ENCODE measurements at places on chromosomes 6 and 20.

- no peak for DNase-seq
Measured at GRCh38 chr6:47066418-47066817, 24.3 kb upstream of the ADGRF1 start.

GRCh38 chr6:157273756-157274470 is 49.4 kb downstream of the TMEM242 start:
- peak; percentile 55 for DNase-seq

DNA sequence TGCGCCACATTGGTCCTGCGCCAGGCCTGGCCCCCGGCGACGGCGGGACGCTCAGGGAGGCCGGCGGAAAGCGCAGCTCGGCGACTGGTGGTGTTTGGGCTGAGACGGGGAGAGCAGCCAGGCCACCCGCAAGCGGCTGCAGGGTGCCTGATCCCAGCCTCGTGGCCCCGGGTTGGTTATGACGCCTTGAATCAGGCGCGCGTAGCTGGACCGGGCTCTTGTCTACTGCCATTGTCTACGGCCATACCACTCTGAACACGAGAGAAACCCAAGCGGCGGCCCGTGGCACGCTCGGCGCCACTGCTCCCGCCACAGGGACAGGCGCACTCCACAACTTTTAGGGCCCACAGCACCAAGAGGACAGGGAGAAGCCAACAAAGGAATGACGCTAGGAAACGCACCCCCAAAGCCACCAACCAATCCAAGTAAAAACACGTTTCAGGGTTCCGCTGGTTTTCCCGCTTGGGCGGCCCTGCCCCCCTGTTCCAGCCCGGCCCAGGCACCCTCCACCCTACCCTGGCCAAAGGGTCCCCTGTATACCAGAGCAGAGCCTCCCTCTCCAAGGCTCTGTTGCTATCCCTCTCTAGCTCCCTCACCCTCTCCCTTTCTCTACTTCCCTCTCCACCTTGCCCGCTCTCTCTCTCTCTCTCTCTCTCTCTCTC is 1849.3 kb upstream of the DEFB115 start:
- DNase-seq, result no peak

- no peak for DNase-seq
Measured at GRCh38 chr6:56096541-56096940, 150.8 kb downstream of the COL21A1 start.

DNA sequence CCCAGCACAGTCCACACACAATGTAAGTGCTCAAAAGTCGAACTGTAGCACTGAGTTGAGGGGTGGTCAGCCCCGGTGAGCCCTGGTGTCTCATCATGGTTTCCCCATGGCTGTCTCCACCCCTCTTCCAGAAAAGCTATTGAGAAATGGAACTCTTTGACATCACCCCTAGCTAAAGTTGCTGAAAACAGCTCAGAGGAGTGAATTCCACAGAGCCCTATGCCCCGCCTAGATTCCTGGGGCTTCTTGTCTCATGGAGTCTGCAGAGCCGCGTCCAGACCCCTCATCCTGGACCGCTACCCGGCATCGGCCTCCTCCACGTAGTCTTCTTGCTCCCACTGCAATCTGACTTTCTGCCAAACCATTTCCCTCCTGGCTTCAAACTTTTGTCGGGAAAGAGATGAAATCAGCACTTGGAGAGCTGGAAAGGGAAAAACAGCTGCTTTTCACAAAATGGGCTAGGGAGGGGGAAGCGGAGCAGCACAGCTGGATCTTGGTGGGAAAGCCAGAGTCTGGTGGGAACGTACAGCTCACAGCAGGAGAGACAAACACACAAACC is 132.2 kb downstream of the SNX5 start:
- no peak for DNase-seq

GRCh38 chr6:99522531-99522930 is 7.3 kb upstream of the USP45 start:
- no peak for DNase-seq

DNA sequence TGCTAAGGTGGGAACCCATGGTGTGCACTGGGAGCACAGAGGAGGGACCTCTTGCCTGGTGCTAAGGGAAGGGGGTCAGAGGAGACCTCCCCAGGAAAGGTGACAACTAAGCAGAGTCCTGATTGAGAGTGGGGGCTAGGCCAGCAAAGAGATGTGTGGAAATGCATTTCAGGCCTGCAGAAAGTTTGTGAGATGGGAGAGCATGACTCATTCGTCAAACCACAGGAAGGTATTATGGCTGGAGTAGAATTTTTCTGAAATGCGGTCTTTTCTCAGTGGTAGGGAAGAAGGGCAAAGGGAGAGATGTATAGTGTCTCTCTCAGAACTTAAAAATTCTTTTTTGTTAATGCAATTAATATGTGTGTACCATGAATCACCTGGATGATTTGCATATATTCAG is 23.6 kb upstream of the EDN1 start:
- DNase-seq, result no peak

GRCh38 chr6:41247882-41248705 is 19.9 kb downstream of the TREML4 start:
- DNase-seq, result no peak

DNA sequence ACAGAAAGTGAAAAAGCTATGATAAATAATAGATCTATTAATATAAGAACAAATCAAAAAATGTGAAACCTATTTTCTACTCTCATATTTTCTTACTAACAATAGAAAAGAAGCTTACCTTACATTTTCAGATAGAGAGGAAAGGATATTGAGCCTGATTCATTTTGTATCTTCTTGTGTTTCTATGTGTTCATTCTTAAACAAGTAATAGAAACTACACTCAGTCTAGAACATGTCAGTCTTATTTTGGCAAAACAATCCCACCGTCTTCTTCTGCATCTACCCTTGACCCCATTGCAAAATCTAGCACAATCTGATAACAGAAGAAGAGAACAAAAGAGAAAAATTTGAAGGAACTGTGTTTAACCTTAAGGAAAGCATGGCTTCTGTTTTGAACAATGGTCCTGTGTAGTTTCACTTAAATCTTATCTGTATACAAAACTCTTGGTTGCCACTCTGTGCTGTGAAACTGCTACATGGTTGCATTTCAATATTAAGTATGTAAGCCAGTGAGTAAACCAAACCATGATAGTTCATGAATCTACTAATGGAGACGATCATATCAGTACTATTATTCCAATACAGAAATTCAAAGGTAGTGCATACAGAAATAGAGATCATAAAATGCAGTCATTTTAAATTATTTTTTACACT is 69.5 kb upstream of the LGSN start:
- DNase-seq, result no peak

DNA sequence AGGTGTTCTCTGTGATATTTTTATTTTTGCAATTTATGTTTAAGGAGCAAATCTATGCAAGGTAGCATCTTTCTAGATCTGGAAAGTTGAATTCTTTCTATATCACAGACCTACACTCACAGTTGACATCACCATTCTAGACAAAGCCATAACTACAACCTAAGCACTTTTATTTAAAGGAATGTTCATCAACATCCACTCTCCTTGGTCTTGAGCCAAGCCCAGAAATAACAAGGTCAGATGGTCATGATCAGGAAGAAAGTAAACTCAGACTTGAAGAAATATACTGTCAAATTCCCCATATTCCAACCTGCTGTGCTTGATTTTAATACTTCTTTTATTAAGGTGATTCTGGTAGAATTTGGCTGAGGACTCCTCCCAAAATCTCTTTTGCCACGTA is 32.2 kb downstream of the MMUT start:
- DNase-seq, result no peak

DNA sequence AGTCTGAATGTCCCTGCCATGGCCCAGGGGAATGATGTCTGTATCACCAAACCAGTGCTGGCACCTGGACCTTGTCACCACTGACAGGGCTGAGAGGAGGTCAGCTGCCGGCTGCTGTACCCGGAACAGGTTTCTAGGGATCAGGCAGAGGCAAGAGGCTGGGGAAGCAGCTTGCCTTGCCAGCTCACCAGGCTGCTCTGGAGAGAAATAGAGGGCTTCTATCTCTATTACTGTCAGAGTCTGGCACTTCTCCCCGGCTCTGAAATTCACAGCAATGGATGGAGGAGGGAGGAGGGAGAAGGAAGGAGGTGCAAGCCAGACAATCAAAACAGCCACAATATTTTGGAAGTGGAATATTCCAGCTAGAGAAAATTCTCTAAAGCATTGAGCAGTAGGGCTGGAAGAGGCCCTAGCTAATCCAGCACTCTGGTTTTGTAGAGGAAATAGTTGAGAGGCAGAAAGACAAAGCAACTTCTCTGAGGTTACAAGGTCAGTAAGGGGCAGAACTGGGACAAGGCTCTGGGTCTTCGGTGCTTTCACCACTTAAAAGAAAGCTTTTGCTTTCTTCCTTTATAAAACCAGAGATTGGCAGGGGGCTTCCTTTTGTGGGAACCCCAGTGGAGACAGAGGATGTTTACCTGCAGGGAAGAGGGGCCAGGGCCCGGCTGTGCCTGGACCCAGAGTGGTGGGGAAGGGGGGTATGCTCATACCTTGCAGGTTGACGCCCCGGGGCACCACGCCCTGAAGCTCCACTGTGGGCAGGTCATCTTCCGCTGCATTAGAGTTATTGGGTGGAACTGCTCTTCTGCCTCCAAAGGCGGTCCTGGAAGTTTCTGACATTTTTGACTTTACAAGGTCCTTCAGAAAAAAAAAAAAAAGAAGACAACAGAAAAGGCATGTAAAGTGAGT is 2.4 kb downstream of the F13A1 start:
- no peak for DNase-seq

DNA sequence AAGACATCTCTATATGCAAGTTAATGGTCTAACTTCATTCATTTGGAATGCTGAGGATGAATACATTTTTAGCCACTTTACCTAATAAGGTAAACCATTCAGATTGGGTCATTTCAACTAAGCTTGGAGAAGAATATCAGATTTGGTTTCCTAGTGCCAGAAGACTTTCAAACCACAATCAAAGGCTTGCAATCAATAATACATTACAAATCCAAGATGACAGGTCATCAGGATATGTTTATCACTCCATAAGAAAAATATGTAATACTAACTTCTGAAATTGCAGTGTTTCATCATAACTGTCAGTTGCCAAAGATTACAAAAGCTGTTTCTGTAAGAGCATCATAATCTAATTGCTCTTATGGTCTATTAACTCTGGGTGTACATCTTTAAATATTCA is 654.0 kb downstream of the COL12A1 start:
- DNase-seq, result no peak

GRCh38 chr20:34675993-34676641 is 775 bp downstream of the PIGU start:
- DNase-seq, result no peak

DNA sequence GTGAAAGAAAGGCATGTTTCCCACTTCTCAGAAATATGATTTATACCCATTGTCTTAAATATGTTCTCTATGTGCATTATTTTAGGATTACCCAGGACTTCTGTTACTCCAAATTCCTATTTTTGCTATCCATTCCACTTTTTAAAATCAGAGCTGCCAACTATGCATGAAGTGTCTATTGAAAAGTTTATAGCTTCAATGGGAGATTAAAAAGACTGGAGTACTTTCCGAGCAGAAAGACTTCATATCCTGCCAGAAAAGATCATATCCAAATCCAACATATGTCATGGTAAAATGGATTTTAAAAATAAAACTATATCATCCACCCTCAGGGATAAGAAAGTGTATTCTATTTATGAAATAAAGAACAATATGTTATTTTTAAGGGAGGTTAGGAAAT is 212.7 kb downstream of the COL12A1 start:
- no peak for DNase-seq

DNA sequence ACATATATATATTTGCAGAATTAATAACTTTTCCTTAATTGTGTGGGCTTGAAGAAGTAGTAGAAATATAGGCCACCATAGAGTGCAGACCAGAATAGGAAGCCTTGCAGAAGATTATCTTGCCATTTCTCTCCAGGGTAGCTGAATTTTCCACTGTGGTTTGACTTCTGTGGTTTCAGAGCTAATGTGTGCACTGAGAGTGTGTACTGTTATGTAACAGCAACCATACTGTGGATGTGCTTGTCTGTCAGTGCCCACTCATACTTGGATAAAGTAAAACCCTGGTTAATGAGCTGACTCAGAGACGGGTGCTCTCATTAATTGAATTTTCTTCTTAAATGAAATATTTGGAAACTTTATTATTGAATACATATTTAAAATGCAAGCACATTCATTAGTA is 57.2 kb downstream of the CEP43 start:
- no peak for DNase-seq

DNA sequence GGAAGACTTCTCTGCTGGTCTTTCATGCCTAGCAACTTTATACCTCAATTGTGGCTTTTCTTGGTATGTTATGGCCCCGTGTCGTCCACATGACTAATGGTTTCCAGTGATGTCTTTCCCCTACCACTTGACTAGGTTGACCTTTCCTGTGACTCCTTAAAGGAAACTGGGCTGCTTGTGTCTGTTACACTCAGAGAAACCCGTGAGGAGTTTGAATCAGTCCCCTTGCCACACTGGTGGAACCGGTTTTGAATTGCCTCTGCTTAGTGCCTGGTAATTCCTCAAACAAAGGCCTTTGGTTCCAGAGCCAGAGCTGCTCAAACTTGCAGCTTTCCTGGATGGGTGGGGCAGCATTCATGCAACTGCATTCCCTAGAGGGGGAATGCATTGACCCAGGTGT is 21.9 kb downstream of the ECT2L start:
- DNase-seq, result no peak

- no peak for DNase-seq
Measured at GRCh38 chr20:57964011-57964862, 254.4 kb upstream of the PMEPA1 start.

- DNase-seq, result no peak
Measured at GRCh38 chr20:25272223-25273000, 24.5 kb downstream of the PYGB start.

DNA sequence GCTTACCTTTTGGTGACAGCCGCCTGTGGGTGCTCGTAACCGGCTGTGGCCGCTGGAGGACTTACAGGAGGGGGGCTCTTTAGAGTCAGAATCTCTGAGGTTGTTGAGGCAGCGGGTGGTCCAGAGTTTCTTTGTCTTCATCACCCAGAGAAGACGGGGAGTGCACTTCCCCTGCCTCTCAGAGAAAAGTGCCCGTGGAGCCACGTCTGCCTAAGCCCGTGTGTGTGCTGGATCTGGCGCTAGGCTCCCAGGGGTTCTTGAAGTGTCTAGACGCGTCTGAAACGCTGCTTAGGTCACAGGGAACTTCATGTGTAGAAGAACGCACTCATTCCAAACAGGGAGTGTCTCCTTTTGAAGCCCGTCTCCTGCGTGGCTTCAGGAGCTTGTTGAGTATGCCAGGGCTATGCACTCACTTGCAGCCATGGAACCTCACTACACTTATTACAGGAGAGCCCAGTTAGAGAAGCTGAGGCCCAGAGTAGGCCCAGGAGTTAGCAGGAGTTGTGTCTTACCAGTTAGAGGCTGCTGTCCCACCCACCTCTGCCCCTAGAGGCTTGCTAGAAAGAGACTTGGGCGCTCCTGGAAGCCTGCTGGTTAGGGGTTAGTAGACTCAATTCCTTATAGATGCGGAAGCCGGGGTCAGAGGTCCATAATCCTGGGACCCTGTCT is 1.3 kb downstream of the LSM14B start:
- no peak for DNase-seq
